Stimulated activated CD8-positive, alpha-beta memory T cell treated with anti-CD3 and anti-CD28 coated beads, Interleukin-7, amount 100 ng/mL, for 1 hour (primary cell): ENCODE measurements at places on chromosomes 3 and 15.

- DNase-seq: no peak
These were observed 789.8 kb downstream of the NAALADL2 start for GRCh38 chr3:175648899-175649298.

- DNase-seq: no peak
These were observed 1.9 kb downstream of the PIGZ start for GRCh38 chr3:196966526-196967401.

DNA sequence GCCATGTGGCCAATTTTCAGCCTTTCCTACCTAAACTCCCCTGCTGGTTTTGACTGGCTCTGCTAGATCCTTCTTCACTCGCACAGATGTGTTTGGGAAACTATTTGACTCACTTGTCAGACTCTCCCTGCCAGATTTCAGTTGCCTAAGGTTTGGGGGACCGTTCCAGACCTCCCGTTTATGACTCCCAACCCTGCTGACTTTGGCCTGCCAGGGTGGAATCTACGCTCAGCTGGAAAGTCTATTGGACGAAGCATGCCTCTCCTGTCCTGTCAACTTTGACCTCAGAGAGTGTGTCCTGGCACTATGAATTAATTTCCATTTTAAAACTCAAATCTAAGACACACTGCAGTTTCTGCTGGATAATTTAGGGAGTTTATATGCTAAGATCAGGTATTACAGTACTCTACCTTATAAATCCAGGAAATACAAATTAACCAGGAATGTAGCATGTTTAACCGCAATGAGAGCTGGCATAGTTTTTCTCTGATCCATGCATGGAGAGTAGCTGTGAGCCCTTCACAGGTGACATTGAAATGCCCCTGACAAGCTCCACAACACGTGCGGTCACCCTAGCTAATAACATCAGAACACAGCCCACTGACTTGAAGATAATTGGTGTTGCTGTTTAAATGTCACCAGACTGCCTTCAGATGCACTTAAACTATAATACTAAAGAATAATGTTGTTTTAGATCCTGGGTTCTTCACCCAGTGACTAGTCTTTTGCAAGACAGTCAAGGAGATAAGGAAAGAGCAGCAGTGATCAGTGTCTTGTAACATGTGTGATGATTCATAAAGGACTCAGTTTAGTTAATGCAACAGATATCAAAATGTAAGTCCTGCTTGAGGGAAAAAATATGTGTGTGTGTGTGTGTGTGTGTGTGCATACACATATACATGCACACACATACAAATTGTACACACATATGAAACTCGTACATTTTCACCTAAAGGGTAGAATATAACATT is 223.0 kb upstream of the MCTP2 start:
- DNase-seq: no peak

DNA sequence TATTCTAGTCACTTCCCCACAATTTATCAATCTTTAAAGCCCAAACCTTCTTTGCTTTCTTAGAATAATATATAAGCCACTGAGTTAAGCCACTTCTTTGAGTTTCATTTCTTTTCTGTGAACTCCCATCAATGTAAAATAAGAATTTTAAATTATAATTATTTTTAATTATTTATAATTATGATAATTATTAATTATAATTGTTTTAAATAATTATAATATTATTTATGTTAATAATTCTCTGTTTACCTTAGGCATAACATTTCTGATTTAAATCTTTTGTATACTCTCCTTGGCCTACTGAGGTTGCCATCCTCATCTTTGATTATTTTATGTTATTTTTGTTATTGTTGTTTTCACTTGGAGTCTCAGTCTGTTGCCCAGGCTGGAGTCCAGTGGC is 644.2 kb downstream of the ROBO2 start:
- DNase-seq: no peak

- DNase-seq: no peak
These were observed 9.8 kb downstream of the CTXND1 start for GRCh38 chr15:80242132-80242769.

- no peak for DNase-seq
These were observed 3.9 kb upstream of the MUSTN1 start for GRCh38 chr3:52838561-52839267.

DNA sequence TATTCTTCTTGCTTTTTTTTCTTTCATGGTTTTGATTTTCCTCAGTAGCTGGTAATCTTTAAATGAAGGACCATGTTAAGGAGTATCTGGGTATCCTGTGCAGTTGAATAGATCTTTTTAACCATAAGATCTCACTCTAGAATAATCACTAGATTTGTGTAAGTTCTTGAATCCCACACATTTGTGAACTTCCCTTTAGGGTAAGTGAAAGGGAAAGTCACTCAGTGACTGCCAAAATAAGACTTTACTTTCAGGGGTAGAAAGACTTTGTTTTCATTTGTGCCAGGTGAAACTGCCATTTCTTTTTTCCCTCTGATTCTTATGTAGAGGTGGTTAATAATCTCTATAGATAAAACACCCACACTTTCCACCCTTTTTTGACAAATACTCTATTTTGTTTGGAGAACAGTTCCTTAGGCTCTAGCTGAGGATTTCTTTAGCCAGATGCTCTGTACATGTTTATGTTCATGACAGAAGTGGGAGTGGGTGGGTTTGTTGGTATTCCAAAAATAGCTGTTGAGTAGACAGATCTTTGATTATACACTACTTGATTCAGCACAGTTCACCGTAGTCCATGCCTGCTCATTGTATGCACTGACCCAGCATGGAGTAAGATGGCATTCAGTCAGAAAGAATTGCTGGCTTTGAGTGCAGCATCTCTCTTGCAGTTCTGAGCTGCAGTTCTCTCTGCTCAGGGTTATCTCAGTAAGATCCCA is 28.5 kb downstream of the LRRC49 start:
- DNase-seq: no peak

GRCh38 chr3:97930018-97930417 is 42.2 kb downstream of the RIOX2 start:
- DNase-seq: no peak

GRCh38 chr3:148932972-148933371 is 58.4 kb upstream of the GYG1 start:
- no peak for DNase-seq

GRCh38 chr3:196774848-196775422 is 35.3 kb downstream of the PAK2 start:
- no peak for DNase-seq

- no peak for DNase-seq
These were observed 1.3 kb upstream of the MAP6D1 start for GRCh38 chr3:183826448-183827250.

- peak; percentile 36 for DNase-seq
These were observed 12.9 kb downstream of the CD276 start for GRCh38 chr15:73697033-73697467.

- no peak for DNase-seq
These were observed 2.0 kb upstream of the RASA2 start for GRCh38 chr3:141484701-141485287.

DNA sequence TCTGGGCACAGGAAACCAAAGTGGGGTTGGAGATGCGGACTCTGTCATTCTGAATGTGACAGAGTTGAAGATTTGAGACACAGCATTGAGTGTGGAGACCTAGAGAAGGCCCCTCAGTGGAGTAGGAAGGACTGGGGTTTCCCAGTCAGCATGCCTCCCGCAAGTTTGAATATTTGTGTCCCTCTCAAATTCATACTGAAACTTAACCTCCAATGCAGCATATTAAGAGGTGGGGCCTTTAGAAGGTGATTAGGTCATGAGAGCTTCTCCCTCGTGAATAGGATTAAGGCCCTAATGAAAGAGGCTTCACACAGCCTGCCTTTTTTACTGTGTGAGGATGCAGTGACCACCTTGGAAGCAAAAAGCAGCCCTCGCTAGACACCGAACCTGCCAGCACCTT is 8.0 kb downstream of the HDDC3 start:
- no peak for DNase-seq

DNA sequence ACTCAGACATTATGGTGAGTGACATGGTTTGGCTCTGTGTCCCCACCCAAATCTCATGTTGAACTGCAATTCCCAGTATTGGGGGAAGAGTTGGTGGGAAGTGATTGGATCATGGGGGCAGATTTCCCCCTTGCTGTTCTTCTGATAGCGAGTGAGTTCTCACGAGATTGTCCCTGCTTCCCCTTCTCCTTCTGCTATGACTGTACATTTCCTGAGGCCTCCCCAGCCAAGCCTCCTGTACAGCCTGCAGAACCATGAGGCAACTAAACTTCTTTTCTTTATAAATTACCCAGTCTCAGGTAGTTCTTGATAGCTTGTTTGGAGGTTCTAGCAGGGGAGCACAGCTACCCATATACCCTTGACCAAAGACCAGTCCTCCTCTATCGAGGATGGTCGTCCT is 45.9 kb downstream of the ADAM10 start:
- no peak for DNase-seq

GRCh38 chr15:72536506-72536905 is 62.4 kb downstream of the ARIH1 start:
- DNase-seq: no peak

DNA sequence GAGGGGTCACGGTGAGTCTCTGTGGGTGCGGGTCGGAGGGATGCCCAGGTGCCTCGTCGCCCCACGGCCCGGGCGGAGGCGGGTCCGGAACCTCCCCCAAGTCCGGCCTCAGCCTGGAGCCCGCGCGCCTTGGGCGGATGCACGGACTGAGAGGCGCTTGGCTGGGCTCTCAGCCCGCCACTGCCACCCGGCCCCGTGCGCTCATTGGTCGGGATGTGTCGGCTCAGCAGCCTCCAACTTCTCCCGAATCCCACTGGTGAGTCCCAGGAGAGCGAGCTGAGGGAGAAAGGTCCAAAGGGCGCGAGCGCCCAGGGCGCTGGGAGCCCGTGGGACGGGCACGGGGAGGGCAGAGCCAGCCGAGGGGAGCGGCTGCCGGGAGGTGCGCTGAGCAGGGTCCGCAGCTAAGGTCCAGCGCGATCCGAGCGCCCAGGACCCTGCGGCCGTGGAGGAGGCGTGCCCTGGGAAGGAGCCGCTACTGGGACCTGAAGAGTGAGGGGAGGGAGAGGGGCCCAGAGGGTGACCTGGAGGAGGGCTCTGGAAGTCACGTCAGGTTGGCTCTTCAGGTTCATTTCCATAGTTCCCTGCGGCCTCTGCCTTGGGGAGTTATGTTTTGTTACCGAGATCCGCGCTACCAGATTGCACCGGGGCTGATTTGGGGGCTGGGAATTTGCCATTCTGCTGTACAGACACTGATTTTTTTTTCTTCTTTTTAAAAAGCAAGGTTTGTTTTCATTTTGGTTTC is at the start of gene MME:
Gene MME (plus strand): TSS at position 574 of the 742 bp plus-strand sequence. CDS start 3,849 bp downstream, outside the sequence.
- no peak for DNase-seq

DNA sequence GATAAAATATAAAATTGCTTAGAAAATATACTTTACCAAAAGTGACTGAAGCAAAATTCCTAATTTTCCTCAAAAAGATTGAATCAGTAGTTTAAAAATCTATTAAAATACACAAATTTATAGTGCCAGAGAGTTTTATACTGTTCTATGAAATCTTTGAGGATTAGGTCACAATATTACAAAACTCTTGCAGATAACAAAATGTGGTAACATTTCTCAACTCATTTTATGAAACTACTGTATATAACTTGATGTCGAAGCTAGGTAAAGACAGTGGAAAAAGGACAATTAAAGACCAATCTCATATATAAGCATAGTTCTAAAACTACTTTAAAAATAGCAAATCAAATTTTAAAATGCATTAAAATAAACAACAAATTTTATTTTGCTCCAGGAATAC is 15.9 kb downstream of the VEPH1 start:
- DNase-seq: no peak

DNA sequence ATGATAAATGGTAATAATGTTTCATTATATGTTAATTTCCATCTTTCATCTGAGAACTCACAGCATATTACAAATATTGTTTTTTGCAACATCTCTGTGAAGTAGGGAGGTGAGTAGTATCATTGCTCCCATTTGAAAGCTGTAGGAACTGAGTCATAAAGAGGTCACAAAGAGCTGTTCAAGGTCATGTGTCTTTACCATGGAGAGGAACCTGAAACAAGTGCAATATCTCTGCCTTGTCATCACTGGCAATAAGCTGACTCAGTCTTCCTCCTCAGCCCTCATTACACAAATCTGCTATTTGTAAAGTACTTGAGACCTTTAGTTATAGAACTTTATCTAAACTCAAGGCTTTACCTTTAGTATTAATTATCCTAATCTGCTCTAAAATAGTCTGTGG is 4.4 kb upstream of the ATP13A4 start:
- DNase-seq: no peak

GRCh38 chr3:188310270-188310710 is 156.3 kb downstream of the LPP start:
- DNase-seq: no peak

DNA sequence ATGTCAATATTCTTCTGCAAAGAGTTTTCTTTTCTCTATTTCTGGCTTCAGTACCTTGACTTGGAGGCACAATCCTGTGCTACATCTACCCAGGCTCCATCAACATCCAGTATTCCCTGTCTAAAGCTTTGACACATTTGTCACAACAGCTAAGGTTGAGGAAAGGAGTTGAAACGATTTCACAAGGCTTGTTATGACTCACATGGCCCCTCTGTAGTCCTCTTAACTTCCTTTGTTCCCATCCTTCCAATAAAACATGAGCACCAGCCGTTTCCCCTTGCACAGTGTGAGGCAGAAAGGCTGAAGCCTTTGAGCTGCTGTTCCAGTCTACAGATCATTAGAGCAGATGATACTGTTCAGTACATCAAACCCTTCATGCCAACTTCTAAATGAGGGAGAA is 163.0 kb upstream of the TMCO5A start:
- no peak for DNase-seq

- no peak for DNase-seq
These were observed 147.9 kb upstream of the CGNL1 start for GRCh38 chr15:57228395-57228794.

- DNase-seq: no peak
These were observed 31.4 kb upstream of the CACNA2D2 start for GRCh38 chr3:50534681-50535330.

GRCh38 chr3:90035643-90036042 is 928.2 kb downstream of the EPHA3 start:
- DNase-seq: no peak

- no peak for DNase-seq
These were observed 115.1 kb downstream of the ULK4 start for GRCh38 chr3:41846850-41847249.

DNA sequence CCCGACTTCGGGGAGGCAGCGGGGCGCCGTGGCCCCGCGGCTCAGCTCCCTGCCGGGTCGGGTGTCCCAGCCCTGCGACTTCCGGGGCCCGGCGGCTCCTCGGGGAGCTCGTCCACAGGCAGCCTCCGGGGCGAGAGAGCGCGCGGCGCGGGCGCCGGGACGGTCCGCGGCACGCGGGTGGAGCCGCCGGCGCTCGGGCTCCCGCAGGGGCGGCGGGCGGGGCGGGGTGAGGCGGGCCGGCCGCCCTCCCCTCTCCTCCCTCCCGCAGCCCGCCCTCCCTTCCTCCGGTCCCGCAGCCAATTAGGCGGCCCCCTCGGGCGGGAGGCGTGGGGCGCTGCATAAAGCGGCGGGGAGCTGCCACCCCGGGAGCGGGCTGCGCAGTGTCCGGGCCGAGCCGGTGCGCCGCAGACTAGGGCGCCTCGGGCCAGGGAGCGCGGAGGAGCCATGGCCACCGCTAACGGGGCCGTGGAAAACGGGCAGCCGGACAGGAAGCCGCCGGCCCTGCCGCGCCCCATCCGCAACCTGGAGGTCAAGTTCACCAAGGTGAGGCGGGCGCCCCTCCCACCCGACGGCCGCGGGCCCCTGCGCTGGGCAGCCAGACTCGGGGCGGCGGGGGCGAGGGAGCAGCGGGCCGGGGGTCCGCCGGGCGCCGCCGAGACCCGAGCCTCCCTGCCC is at the start of gene ALDH1A3:
Gene ALDH1A3 (plus strand): TSS at position 368 of the 675 bp plus-strand sequence. CDS start 77 bp downstream, at position 445.
- DNase-seq: no peak
